ENCODE measurements at places on chromosomes 1 and 21. TPM values are rescaled to one million over a fixed set of nuclear protein-coding genes. Genes with fewer than 3 reads are reported as not detected.

The ITLN1 gene
- not detected for total RNA-seq

The EDN2 gene
- total RNA-seq, result not detected

The SPRR3 gene
- total RNA-seq, result not detected

The OVAAL gene
- not detected for total RNA-seq
